ENCODE measurements at places on chromosomes 1 and 21. TPM values are rescaled to one million over a fixed set of nuclear protein-coding genes. Genes with fewer than 3 reads are reported as not detected.

DNA sequence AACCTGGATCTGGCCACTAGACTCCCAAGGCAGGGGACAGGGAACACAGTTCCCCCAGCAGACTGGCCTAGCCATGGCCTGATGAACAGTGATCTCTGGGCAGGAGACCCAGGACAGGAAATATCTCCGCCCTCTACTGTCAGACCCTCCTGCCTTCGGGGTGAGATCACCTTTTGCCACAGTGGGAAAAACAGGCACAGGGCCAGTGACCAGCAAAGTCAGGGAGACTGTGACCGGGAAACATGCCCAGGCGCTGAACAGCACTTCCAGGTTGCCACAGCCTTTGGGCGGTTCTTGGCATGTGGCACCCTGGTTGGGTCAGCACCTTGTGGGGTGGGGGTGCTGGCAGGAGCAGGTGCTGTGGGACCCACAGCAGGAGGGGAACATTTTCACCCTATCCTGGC, 8.9 kb upstream of the ZNF669 start:
- H3K4me3 ChIP-seq, result no peak overlapping the region
- H3K27ac ChIP-seq, result peak overlapping the region; percentile 70
- no peaks in the 10 kb centered on the region for H3K36me3 ChIP-seq
- peaks cover 8% of the 10 kb centered on the region for H3K4me1 ChIP-seq
- peak; percentile 50 for DNase-seq
- no peaks in the 10 kb centered on the region for H3K27me3 ChIP-seq

- no peaks in the 10 kb centered on the region for H3K4me1 ChIP-seq
- no peak for DNase-seq
- H3K36me3 ChIP-seq, result peaks cover 17% of the 10 kb centered on the region
- no peak overlapping the region for H3K27ac ChIP-seq
Observed at GRCh38 chr1:99673315-99673714, 27.4 kb downstream of the PALMD start.

- H3K27ac ChIP-seq, result no peak overlapping the region
- no peaks in the 10 kb centered on the region for H3K36me3 ChIP-seq
- H3K4me1 ChIP-seq, result no peaks in the 10 kb centered on the region
- H3K4me3 ChIP-seq, result no peak overlapping the region
- H3K27me3 ChIP-seq, result no peaks in the 10 kb centered on the region
- DNase-seq, result no peak
Observed at GRCh38 chr1:34053660-34054059, 111.4 kb downstream of the CSMD2 start.

DNA sequence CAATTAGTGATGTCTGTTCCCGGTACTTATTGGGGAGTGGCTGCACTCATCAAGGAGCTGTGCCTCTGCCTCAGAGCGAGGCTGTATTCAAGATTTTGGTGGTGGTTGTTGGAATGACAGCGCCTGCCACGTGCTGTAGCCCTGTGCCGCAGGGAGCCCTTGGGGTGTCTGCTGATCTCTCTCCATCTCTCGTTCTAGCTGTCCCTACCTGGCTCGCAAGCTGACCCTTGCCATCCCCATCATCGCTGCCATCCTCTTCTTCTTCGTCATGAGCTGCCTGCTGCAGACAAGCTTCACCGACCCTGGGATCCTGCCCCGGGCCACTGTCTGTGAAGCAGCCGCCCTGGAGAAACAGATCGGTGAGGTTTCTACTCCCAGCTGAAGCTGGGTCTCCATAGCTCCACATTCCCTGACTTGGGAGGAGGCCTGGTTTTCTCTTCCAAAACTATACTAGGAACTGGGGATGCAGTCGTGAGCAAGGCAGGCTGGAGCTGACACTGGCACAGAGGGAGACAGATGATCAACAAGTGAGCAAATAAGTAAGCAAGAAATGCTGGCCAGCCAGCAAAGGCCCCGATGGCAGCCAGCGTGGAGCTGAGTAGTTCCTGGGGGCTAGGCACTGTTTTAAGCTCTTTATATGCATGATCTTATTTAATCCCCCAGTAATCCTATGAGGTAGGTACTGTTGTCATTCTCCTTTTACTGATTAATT, 5.9 kb downstream of the ZDHHC18 start:
- H3K4me3 ChIP-seq, result no peak overlapping the region
- no peaks in the 10 kb centered on the region for H3K36me3 ChIP-seq
- H3K4me1 ChIP-seq, result peaks cover 39% of the 10 kb centered on the region
- H3K27me3 ChIP-seq, result no peaks in the 10 kb centered on the region
- DNase-seq, result no peak

Gene ARHGEF19
- 7.2 TPM for total RNA-seq

Gene HES4
- total RNA-seq, result 37.5 TPM

GRCh38 chr1:145960468-145961108, 2.8 kb upstream of the LIX1L start:
- H3K4me1 ChIP-seq, result peaks cover 64% of the 10 kb centered on the region
- H3K36me3 ChIP-seq, result no peaks in the 10 kb centered on the region
- peak overlapping the region; percentile 59 for H3K4me3 ChIP-seq

DNA sequence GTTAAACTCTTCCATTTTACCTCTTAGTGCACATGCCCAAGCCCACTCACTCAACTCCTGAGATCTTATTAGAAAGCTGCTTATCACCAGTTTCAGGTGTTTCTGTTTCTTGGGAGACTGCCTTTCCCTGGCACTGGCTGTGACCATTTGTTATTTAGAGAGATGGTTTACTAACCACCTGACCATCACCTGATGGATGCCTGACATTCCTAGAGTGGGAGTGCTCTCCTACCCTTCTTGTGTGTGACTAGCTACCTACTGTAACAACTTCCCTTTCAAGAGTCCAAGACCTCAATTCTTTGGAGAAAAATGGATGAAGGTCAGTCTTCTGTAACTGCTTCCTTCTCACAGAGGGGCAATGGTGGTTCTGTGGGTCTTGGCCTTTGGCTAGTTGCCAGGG, 755.2 kb upstream of the ADAMTS5 start:
- H3K4me1 ChIP-seq, result no peaks in the 10 kb centered on the region
- H3K27ac ChIP-seq, result no peak overlapping the region
- no peak overlapping the region for H3K4me3 ChIP-seq
- no peaks in the 10 kb centered on the region for H3K27me3 ChIP-seq
- no peaks in the 10 kb centered on the region for H3K36me3 ChIP-seq

DNA sequence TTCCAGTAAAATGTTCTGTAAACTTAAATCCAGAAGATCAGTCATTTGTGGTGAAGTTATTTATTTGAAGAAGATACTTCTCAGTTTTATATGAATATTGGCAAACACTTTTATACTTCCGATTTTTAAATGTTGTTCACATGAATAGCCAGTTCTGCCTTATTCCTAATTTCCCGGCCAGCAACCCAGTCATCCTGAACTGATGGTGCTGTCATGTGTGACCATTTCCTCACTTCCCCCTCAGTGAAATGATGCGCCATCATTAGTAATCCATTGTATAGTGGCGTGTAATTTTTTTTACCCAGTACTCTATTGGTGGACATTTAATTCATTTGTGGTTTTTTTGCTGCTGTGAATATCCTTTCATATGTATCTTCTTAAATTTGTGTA, 16.4 kb downstream of the GPSM2 start:
- DNase-seq, result no peak
- no peaks in the 10 kb centered on the region for H3K27me3 ChIP-seq
- peaks cover 9% of the 10 kb centered on the region for H3K4me1 ChIP-seq
- H3K4me3 ChIP-seq, result no peak overlapping the region

- H3K27ac ChIP-seq, result no peak overlapping the region
- peaks cover 7% of the 10 kb centered on the region for H3K4me1 ChIP-seq
- no peaks in the 10 kb centered on the region for H3K27me3 ChIP-seq
- H3K4me3 ChIP-seq, result no peak overlapping the region
Observed at GRCh38 chr1:207186503-207186902, 82.5 kb downstream of the C4BPA start.

DNA sequence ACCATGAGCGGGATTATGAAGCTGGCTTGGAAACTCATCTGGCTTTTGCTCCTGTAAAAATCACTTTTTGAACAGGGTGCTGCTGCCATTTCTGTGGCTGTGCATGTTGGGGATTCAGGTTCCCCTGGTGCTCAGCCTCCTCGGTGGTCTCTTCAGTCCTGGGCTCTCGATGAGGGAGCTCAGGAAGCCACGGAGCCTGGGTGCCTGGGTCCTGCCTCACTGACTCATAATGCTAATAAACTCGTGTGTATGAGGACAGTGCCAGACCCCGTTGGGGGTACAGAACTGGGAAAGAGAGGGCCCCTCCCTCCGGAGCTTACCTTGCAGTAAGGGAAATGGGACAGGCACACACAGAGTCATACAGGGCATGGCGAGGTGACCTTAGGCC, 5.8 kb downstream of the COQ8A start:
- DNase-seq, result no peak
- peaks cover 10% of the 10 kb centered on the region for H3K4me1 ChIP-seq
- no peaks in the 10 kb centered on the region for H3K36me3 ChIP-seq
- H3K27ac ChIP-seq, result peak overlapping the region; percentile 80

Gene S100B
- 4.5 TPM for total RNA-seq

- H3K27me3 ChIP-seq, result no peaks in the 10 kb centered on the region
- no peak for DNase-seq
- H3K4me3 ChIP-seq, result no peak overlapping the region
- H3K4me1 ChIP-seq, result no peaks in the 10 kb centered on the region
Observed at GRCh38 chr21:14116080-14116481, 94.7 kb downstream of the LIPI start.

DNA sequence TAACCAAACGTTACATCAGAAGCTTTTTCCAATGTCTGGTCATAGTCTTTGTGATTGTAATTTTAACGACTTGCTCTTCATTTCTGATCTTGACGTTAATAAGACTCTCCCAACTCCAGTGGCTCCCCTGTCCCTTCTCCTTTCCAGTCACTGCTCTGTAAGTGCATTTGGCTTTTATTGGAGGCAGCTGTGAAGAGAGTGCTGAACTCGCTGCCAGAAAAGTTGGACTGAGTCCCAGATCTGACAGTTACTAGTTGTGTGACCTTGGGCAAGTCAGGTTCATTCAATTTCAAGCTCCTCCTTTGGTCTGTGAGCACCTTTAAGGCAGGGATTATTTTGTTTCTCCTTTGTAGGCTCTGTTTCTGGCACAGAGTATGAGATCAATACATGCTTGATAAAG, 109.6 kb upstream of the TSPAN2 start:
- H3K27me3 ChIP-seq, result no peaks in the 10 kb centered on the region
- no peaks in the 10 kb centered on the region for H3K4me1 ChIP-seq
- no peak overlapping the region for H3K4me3 ChIP-seq
- H3K36me3 ChIP-seq, result no peaks in the 10 kb centered on the region

Gene PRR9
- not detected for total RNA-seq

DNA sequence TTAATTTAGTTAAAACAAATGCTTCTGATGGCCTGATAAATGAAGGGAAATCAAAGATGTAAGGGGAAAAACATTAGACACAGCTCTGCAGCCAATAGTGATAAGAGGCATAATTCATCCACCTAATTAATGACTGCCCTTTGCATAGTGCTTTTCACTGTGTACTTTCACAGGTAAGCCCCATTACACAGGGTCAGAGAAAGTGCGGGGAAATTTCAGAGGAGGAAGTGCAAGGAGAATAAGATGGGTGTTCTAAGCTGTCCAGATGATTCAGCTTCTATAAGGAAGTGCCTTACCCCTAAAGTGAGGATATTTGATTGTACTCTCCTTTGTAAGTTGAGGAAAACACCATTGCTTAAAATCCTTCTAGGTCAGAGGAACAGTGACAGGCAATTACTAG, 88.0 kb downstream of the NR5A2 start:
- H3K36me3 ChIP-seq, result no peaks in the 10 kb centered on the region
- no peak for DNase-seq
- no peak overlapping the region for H3K27ac ChIP-seq
- H3K27me3 ChIP-seq, result no peaks in the 10 kb centered on the region
- no peak overlapping the region for H3K4me3 ChIP-seq

- peak; percentile 41 for DNase-seq
- H3K4me1 ChIP-seq, result no peaks in the 10 kb centered on the region
- no peak overlapping the region for H3K4me3 ChIP-seq
- no peaks in the 10 kb centered on the region for H3K36me3 ChIP-seq
- no peak overlapping the region for H3K27ac ChIP-seq
Observed at GRCh38 chr1:154786804-154787570, 83.1 kb downstream of the KCNN3 start.

Gene B3GALT2
- 1.0 TPM for total RNA-seq
